ENCODE measurements at places on chromosomes 1 and 21.

GRCh38 chr21:43272591-43272990 lies 103.8 kb downstream of the CRYAA start:
- DNase-seq: no peak

DNA sequence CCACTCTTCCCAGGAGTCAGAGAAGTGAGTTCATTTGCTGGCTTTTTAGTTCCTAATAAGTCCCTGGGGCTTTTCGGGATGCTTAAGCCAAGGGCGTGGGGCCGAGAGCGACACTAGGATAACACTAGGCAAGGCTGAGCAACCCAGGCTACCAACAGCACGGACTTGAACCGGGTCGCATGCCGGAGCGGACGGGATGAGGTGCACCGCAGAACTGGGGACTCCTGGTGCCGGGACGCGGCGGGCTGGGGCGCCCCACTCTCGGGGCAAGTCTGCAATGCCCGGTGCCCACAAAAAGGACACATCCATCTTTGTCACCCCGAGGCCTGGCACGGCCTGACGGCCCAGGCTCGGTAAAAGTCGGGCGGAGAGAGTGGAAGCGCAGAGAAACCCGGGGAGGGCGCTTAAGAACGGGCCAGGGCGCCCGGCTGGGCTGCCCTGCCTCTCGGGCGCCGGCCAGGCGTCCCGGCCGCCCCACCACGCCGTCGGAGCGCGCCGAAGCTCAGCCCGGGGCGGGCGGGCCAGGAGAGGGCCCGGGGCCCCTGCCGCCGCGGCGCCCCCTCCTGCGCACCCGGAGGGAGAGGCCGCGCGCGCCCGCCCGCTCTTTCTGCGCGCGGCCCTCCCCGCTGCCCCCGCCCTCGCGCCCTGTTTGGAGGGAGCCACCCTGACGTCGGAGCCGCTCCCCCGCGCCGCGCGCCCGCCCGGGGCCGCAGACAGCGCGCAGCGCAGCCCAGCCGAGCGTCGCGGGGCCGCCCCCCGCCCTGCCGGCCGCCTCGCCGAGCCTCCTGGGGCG lies at the start of gene NBL1:
NBL1 (plus strand) TSS at position 710 of the 793 bp plus-strand sequence. CDS start 10,720 bp downstream, outside the sequence.
- peak; percentile 50 for DNase-seq

- no peak for DNase-seq
Observed at GRCh38 chr1:161214369-161214768, 726 bp upstream of the FCER1G start.

DNA sequence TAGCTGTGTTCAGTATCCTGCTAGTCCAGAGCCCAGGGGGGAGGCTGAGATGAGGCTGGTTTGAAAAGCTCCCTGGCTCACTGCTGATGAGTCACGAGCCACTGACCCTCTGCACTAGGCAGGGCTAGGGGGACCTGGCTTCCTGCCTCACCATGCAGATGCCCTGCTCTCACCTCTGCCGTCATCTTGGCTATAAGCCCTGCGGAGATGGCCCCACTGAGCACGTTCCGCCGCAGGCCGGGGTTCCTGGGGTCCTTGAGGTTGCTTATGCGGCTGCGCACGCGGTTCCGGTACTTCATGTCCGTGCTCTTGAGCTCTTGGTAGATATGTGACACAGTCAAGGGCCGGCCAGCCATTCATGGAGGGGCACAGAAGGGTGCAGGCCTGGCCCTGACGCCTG lies 24.1 kb upstream of the ZNF436 start:
- DNase-seq: no peak

- DNase-seq: no peak
Observed at GRCh38 chr1:111538343-111539025, 35.1 kb upstream of the ADORA3 start.

DNA sequence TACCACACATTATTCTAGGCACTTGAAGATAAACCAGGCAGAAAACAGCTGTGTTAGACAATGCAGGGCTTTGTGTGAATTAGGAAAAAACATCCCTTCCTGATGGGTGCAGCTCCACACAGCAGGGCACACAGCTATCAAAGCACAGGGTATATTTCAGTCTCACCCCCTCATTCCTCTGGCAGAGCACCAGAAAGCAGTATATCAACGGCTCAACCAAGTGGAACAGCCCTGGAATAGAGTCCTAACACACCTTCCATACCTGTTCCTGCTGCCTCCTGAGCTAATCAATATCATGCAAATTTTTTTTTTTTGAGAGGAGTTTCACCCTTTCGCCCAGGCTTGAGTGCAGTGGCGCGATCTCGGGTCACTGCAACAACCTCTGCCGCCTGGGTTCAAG lies 32.1 kb downstream of the LYST start:
- DNase-seq: no peak

GRCh38 chr1:161069241-161069640 lies 450 bp downstream of the ARHGAP30 start:
- DNase-seq: no peak

DNA sequence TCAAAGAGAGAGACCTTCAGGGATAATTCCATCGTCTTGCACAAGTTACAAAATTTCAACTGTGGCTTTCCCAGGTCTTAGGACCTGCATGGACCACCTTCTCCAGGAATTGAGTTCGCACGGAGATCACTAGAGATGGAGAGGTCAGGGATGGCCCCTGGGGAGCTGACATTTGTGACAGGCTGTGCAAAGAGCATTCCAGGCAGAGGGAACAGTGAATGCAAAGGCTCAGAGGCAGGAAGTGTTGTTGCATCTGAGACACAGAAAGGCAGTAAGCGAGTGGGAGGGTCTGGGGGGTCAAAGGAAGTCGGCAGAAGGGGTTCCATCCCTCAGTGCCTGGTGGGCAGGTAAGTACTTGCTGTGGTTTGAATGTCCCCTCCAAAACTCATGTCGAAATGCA lies 9.5 kb upstream of the SELENON start:
- no peak for DNase-seq

GRCh38 chr1:82848043-82848442 lies 1047.3 kb downstream of the ADGRL2 start:
- DNase-seq: no peak

GRCh38 chr1:188062456-188062855 lies 1233.7 kb downstream of the PLA2G4A start:
- no peak for DNase-seq

DNA sequence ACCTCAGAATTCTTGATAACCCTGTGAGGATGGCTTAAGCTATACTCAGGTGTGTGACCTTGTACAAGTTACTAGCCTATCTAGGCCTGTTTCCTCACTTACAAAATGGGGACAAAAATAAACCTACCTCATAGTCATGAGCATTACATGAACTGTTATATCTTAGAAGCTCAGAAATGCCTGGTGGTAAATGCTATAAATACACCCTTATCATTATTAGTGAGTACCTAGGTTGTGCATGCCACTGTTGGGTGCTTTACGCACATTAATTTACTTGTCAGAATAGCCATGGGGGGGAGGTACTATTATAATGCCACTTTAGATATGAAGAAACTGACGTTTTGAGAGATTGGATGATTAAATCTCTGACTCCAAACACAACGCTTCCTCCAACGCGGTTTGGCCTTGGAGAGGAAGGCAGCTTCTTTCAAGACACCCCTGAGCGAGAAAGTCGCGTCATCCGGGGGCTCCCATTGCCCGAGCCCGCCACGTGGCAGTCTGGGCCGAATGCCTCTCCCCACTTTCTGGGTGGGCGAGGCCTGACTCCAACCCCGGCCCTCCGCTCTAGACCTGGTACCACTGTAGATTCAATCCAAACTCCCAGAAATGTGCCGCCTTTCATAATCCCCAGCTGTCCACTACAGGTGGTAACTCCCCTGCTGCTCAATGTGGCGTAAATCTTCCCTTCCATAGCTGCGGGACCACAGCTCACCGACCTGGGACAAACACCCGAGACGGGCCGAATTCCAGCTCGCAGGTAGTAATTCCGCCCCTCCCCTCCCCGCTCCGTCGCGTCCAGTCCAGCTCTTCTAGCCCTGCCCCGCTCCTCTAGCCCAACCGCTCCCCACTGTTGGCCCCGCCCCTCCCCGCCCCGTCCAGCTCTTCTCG lies 771 bp upstream of the RAD54L start:
- no peak for DNase-seq

DNA sequence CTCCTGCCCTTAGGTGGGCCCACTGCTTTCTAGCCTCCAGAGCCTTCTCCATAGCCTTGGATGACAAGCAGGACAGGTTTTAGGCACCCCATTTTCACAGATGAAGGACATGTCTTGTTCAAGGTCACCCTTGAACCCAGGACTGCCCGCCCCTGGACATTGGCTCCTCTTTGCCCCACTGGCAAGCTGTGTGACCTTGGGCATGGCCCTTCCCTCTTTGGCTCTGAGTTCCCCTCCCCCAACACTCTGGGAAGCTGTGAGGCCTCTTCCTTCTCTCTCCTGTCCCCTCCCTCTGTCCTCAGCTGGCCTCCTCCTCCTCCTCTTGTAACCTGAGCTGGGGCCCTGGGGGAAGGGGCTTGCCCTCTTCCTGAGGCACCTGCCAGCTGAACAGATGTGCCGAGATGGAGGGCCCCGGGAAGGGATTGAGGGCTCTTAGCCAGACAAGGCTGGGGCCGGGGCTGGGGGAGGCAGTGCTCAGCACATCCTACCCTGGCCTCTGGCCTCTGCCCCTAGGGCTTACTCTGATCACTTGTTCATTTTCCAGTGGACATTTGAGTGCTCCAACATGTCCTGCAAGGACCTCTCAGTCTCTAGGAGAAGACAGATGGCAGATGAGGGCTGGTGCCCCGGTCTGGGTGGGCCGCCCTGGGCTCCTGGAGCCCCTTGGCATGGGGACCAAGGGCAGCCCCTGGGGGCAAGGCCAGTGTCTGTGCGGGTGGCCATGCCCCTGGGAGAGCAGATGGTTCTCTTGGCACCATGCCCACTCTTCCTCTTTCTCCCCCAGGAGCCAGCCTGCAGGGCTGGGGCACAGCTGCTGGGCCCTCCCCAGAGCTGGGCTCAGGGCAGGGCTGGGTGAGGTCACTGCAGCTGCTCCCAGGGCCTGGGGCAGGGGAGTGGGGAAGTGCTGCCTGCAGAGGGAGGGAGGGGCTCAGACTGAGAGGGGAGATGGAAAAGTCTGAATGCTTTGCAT lies 10.7 kb downstream of the FOXO6 start:
- DNase-seq: no peak

GRCh38 chr1:236489710-236490377 lies 33.9 kb upstream of the LGALS8 start:
- DNase-seq: no peak

DNA sequence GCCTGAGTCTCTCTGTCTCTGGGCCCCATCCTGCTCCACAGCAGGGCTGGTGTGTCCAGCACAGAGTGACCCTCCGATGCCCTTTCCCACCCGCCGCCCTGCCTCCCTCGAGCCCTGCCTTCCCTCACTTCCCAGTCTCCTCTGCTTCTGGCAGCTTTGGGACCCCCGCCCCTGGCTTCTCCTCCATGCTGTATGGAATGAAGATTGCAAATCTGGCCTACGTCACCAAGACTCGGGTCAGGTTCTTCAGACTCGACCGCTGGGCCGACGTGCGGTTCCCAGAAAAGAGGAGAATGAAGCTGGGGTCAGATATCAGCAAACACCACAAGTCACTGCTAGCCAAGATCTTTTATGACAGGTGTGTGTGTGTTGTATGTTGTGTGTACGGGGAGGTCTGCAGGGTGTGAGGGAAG lies 14.3 kb downstream of the MOV10 start:
- no peak for DNase-seq

Measured in activated CD8-positive, alpha-beta memory T cell treated with anti-CD3 and anti-CD28 coated beads for 1 hour (primary cell).